ENCODE measurements at places on chromosomes 11 and 22. TPM values are rescaled to one million over a fixed set of nuclear protein-coding genes. Genes with fewer than 3 reads are reported as not detected.

Gene ARRB1
- 156 TPM for total RNA-seq

Gene PIH1D2
- total RNA-seq: 1.3 TPM

DNA sequence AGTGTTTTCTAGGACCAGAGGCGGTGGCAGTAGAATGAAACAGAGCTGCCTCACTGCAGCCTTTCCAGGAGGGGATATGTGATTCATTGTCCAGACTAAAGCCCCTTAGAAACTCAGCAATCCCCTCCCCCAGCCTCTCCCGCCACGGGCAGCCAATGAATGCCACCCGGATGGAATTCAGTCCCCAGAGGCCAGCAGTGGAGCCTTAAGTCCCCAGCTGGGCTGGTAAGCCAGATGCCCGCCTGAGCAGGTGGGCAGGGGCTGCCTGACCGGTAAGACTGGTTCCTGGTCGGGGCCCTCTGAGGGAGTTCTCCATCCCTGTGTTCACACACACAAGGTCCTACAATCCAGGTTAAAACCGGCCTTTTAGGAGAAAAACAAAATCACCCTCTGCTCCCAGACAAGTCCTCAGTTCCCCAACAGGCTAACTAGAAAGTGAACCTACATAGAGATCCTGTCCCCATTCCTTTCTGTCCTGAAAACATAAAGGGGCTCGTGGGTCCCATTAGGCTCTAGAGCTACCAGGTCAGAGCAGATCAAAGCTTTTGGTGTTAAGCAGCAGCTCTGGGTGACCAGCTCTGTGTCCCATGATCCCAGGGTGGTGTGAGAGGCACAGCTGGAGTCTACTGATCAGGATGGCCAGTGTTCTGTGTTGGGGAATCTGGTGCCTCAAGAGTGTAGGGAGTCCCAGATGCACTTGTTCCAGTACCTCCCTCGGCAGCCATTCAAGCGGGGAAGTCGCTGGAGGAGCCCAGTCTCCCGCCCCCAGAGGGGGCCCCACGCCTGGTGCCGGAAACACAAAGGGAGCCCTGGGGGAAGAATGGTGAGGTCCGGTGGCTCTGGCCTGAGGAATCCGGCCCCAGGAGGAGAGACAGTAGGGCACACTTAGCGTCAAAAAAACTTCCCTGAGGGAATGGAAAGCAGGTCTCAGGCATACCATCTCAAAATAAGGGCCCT is 2.6 kb downstream of the PATZ1 start:
- no peak for DNase-seq

- DNase-seq: no peak
Measured at GRCh38 chr11:107123022-107123421, 104.7 kb upstream of the GUCY1A2 start.

- DNase-seq: no peak
Measured at GRCh38 chr22:22507743-22508273, 734 bp downstream of the ZNF280B start.

GRCh38 chr11:3929232-3929631 is 73.8 kb downstream of the STIM1 start:
- no peak for DNase-seq

Gene SNX32
- 0.79 TPM for total RNA-seq

DNA sequence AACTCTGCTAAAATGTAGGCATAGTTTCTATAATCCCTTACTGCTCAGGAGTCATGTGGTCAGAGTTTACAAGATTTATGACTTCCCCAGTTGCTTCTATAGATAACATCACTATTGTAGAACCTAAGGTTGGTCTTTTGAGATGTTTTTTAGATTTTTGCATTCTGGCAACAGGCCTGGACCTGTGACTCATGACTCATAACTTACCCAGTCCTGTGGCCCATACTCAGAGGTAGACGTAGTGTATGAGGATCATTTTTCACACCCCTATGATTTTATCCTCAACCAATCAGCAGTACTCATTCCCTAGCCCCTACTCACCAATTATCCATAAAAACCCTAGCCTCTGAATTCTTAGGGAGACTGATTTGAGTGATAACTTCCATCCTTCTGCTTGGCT is 384.4 kb upstream of the DDI1 start:
- DNase-seq: no peak

DNA sequence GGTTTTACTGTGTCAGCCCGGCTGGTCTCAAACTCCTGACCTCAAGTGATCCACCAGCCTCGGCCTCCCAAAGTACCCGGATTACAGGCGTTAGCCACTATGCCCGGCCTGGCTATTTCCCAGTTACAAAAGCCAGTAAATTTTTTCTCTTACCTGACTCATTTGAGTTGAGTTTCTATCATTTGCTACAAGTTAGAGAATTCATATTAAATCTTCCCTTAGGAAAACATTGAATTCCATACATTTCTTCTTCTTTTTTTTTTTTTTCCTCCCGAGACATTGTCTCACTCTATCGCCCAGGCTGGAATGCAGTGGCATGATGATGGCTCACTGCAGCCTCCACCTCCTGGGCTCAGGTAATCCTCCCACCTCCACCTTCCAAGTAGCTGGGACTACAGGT is 26.0 kb downstream of the CHEK2 start:
- no peak for DNase-seq

DNA sequence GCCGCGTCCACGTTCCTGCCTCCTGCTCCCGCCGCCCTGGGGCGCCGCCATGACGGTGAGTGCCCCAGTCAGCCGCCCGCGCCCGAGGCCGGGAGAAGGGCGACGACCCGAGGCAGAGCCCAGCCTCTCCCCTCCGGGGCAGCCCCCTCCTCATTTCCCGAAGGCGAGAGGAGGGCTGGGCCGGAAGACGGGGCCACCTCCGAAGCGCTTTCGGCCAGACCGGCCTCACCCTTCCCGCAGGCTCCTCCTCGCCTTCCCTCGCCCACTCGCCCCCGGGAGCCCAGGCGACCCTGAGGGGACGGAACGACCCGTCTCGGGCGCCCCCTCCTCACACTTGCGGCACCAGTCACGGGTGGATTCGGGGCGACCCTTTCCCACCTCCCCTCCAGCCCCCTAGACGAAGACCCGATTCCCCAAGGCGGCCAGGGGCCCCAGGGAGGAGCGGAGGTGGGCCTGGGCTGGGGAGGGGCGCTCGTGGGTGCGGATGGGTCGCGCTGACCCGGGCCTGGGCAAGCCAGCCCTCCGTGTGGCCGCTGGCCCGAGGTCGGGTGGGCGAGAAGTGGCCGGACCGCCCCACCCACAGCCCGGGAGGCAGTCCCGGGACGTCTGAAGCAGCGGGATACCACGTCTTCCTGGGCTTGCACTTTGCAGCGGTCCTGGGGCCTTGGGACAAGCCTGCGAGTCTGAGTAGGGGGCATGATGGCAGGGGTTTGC is 49.7 kb downstream of the TRIOBP start:
- DNase-seq: no peak

GRCh38 chr22:36762687-36763260 is 13.1 kb downstream of the IFT27 start:
- DNase-seq: no peak

Gene ACRV1
- total RNA-seq: not detected

Gene OTOG
- not detected for total RNA-seq

- DNase-seq: no peak
Measured at GRCh38 chr22:22721681-22722354, 77.4 kb downstream of the GGTLC2 start.

- no peak for DNase-seq
Measured at GRCh38 chr11:94243571-94244515, 60.5 kb upstream of the IZUMO1R start.

DNA sequence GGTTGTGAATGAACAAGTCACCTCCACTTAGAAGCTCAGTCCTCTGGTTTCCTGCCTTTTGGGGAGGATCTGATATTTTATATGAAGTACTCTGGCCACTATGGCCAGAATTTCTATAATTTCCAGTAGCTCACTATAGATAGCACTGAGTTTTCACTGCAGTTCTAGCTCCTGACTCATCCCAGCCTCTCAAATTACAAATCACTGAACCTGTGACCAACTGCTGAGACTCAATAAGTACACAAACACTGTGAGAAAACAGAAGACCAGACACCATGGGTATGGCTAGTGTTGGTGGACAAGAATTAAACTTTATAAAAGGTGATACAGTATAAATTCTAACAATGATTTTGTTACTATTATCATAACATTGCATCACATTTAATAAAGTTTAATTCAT is 47.1 kb upstream of the UCP3 start:
- DNase-seq: no peak

GRCh38 chr11:73284106-73284505 is 12.0 kb downstream of the P2RY6 start:
- no peak for DNase-seq

DNA sequence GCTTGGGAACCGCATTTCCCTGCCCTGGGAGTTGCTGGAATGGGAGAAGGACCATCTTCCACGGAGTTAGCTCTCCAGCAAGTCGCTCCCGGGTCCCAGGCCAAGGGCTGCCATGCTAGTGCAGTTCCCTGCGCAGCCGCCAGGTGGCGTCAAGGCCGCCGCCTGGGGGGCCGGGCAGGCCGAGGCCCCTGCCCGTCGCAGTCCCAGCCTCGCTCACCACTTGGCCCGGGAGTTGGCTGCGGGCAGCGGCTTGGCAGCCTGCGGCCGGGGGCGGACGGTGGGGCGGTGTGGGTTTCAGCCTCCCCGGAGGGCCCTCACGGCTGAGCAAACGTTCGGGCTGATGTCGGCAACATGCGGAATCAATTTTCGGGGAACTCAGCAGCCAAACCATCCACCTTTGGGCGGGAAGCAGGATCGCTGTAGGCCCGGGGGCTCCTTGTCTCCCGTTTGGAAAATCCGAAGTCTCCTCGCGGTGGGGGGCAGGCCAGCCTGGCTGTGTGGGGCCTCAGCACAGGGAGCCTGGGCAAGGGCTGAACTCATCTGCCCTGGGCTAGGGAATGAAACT is 415.1 kb downstream of the SOX6 start:
- DNase-seq: no peak

DNA sequence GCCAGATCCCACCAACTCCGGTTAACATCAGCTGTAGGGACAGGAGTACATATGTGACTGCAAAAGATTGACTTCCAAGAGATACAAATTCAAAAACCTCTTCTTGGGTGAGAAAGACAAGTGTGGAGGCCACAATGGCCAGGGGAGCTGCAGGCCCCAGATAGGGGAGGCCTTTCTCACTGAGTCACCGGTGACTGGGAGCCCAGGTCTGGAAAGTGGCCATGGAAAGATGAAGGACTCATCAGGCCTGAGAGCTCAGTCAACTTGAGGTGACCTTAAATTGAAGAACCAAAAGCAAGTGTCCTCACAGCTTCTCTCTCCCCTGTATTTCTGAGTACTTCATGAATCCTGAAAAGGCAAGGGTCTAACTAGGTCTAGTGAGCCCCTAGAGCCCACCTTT is 90.4 kb upstream of the CLPB start:
- DNase-seq: no peak

Gene PLAAT4
- total RNA-seq: 2.9 TPM
